ENCODE measurements at places on chromosomes 13 and 19.

- DNase-seq: no peak
Observed at GRCh38 chr13:52319876-52320275, 86.1 kb downstream of the THSD1 start.

DNA sequence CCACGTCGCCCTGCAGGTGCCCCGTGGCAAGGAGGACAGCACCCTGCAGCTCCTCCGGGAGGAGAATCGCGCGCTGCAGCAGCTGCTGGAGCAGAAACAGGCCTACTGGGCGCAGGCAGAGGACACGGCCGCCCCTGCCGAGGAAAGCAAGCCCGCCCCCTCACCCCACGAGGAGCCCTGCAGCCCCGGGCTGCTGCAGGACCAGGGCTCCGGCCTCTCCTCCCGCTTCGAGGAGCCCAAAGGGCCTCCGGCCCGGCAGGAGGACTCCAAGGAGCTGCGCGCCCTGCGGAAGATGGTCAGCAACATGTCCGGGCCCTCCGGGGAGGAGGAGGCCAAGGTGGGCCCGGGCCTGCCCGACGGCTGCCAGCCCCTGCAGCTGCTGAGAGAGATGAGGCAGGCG lies 11.6 kb downstream of the CBY2 start:
- no peak for DNase-seq

- no peak for DNase-seq
Observed at GRCh38 chr19:5059213-5059574, 90.3 kb downstream of the KDM4B start.

- DNase-seq: no peak
Observed at GRCh38 chr13:20171364-20171763, 10.5 kb upstream of the GJA3 start.

- DNase-seq: peak; percentile 52
Observed at GRCh38 chr19:16185768-16186123, 536 bp downstream of the FAM32A start.

- peak; percentile 67 for DNase-seq
Observed at GRCh38 chr13:42486711-42487198, 87.2 kb upstream of the TNFSF11 start.
